ENCODE measurements at places on chromosomes 5 and 9.

- no peak for DNase-seq
These were observed 69.0 kb downstream of the ADAMTSL1 start for GRCh38 chr9:18542837-18543405.

GRCh38 chr9:4510546-4511322, 20.5 kb downstream of the SLC1A1 start:
- no peak for DNase-seq

- DNase-seq = no peak
These were observed 37.8 kb downstream of the MEF2C start for GRCh38 chr5:88845081-88845697.

- no peak for DNase-seq
These were observed 499.7 kb downstream of the PDE4D start for GRCh38 chr5:59393585-59394420.

DNA sequence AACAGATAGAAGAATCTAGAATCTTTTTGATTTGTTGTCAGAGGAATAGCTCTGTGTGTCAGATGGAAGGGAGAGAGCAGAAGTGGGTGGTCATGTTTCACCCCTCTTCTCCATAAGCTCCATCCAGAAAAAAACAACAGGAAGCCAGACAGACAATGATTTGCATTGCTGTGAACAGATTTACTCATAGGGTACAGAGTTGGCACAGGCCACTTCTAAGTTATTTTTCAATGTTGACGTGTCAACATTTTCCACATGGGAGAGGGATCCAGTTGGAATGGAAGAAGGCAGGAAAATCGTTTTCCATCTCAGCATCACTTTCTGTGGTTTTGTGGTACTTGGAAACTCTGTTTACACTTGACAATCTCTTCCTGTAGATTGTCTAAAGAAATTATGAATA, 86.7 kb downstream of the INSYN2B start:
- DNase-seq = no peak
